ENCODE measurements at places on chromosomes 2 and 18.

DNA sequence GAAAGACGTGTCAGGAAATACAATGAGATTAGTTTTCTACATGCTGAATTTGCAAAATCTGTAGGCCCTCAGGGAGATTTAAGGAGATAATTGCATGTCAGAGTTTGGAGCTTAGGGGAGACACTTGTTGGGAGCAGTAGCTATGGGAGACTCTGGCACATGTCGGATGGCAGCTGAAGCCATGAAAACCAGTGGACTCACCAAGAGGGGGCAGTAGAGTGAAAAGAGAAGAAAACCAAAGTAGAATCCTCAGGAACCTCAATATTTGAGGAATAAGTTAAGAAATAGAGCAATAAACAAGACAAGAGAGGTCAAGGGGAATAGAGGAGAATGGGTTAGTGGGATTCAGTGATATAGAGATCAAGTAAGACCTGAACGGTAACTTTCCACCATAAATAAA, 24.8 kb downstream of the RUFY4 start:
- no peak for DNase-seq

- DNase-seq: no peak
These were observed 7.7 kb upstream of the CDC42EP3 start for GRCh38 chr2:37679072-37679695.

DNA sequence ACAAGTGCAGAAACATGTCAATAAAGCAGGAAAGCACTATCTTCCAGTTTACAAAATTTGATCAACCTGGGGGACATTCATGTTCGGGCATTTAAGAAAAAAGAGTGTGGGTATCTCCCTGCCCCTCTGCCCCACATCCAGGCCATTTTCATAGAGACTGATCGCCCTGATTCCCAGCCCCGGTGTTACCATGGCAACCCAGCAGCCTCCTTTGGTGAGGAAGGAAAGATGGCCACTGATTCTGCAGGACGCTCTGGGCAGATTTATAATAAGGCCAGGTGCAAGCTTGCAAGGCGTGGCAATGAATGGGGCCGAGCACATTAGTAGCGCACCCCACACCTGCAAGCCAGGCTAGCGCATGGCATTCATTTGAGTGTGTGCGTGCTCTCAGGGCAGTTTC, 36.7 kb upstream of the ARL4C start:
- no peak for DNase-seq

DNA sequence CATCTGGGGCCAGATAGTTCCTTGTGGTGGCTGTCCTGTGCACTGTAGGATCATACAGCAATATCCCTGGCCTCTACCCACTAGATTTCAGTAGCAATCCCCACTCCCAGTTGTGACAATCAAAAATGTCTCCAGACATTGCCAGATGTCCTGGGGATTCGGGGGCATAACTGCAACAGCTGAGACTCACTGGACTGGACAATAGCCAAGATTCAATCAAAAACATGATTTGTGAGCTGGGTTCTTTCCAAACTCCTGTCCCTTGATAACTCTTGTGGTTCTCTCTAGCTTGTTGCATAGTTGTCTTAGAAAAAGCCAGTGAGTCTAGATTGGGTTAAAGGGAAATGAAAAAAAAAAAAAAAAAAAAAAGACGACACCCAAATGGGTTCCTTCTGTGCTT, 293.4 kb downstream of the CELF4 start:
- no peak for DNase-seq

GRCh38 chr18:48815179-48815515, 135.6 kb downstream of the SMAD7 start:
- DNase-seq: no peak

GRCh38 chr2:238712011-238712410, 135.9 kb upstream of the TWIST2 start:
- DNase-seq: no peak

- no peak for DNase-seq
These were observed 555.2 kb downstream of the CNTNAP5 start for GRCh38 chr2:124580263-124580662.

- no peak for DNase-seq
These were observed 95.7 kb upstream of the RASGRP3 start for GRCh38 chr2:33380719-33381118.

DNA sequence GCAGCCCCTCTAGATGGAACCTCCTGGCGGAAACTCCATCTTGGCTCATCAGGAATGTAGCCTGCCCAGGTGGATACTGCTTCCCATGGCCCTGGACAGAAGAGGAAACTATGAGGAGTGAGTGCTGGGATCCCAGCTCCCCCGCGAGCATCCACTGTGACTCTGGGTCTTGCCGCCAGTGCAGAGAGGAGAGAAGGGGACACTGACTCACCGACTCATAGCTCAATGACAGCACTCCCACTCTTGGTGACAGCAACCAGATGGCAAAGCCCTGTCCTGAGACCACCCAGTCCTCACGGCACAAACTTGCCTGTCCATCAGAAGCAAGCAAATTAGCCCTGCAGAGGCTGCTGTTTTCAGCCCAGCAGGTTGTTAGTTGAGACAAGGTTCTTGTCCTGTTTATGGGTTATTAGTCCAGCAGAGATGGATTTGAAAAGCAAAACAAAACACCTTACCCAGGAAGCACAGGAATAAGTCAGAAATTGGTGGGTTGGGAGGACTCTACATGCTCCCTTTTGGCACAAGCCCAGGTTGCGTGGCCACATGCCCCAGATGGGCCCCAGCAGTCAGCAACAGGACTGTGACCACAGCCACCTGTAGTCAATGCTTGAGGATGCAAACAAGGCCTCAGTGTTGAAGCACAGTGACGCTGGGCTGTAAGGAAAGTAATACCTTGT, 111.5 kb upstream of the GLI2 start:
- no peak for DNase-seq

- no peak for DNase-seq
These were observed 90.5 kb upstream of the DDX18 start for GRCh38 chr2:117723888-117724434.

GRCh38 chr2:228239207-228239906, 57.9 kb upstream of the SPHKAP start:
- DNase-seq: no peak

DNA sequence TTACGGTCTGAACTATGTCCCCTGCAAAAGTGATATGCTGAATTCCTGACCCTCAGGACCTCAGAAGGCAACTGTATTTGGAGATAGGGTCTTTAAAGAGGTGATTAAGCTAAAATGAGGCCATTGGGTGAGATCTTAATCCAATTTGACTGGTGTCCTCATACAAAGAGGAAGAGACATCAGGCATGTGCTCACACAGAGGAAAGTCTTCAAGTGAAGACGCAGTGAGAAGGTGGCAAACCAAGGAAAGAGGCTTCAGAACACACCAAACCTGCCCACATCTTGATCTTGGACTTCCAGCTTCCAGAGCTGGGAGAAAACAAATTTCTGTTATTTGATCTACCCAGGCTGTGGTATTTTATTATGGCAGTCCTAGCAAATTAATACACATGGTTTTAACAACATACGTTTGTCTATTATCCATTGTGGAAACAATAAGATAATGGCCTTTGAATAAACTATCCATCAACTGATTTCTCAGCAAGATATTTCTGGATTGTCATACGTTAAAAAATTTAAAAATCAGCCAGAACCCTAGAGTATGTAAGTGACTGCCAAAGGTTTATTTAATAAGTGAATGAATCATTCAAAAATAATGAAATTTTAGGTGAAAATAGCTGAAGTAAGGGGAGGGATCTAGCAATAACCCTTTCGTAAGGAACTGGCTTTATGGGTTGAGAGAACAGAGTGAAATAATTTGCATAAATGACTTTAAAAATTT, 6.5 kb downstream of the WIPF1 start:
- no peak for DNase-seq

GRCh38 chr18:7290077-7290476, 59.2 kb downstream of the LRRC30 start:
- DNase-seq: no peak

DNA sequence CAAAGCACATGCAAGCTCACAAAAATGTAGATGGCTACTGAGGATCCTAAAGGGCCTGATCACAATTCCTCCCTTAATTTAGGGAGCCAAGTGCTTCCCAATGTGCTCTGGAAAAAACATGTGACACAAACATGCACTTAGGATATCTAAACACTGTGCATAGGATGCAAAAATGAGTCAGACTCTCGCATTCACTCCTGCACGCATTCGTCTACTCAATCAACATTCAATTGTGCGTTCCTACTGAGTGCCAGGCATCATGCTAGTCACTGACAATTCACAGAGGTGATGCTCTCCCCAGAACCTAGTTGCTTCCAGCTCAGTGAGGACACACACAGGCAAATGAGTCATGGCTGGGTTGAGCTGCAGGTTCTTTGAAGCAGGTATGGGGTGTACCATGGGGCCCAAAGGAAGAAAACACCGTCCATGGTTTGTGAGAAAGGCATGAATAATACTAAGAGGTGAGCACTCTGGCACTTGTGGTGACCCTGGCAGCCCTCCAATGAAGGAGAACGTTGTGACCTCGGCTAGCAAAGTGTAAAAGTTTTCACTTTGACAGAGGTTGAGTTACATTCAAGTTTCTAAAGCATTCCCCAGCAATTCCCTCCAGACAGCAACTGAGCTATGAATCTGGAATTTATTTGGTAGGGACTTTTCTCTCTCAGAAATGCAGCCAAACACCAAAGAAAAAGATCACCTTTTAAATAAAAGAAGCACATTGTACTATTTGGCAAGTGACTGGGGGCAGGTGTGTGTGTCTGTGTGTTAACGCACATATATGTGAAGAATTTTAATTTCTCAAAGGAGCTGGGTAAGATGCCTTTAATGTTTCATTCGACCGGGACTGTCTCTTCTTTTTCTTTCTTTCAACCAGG, 173.3 kb downstream of the ALPK2 start:
- DNase-seq: no peak

GRCh38 chr2:12456293-12457106, 260.2 kb upstream of the TRIB2 start:
- DNase-seq: peak; percentile 6

DNA sequence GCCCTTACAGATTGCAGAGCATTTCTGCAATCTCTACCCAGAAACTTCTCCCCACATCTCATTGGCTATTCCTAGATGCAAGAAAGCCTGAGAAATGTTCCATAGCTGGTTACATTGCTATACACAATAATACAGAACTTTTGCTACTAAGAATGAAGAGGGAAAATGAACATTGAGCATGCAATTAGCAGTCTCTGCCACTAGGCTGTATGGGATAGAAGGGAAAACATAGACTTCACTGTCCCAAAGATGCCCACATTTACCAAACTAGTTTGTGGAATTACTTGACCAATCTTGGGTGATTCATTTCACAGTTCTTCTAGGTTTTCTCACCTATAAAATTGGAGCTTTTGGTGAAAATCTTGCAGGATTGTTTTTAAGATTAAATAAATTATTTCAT, 265.7 kb upstream of the NT5C1B start:
- no peak for DNase-seq

- DNase-seq: no peak
These were observed 1.3 kb downstream of the KHK start for GRCh38 chr2:27087823-27088410.

DNA sequence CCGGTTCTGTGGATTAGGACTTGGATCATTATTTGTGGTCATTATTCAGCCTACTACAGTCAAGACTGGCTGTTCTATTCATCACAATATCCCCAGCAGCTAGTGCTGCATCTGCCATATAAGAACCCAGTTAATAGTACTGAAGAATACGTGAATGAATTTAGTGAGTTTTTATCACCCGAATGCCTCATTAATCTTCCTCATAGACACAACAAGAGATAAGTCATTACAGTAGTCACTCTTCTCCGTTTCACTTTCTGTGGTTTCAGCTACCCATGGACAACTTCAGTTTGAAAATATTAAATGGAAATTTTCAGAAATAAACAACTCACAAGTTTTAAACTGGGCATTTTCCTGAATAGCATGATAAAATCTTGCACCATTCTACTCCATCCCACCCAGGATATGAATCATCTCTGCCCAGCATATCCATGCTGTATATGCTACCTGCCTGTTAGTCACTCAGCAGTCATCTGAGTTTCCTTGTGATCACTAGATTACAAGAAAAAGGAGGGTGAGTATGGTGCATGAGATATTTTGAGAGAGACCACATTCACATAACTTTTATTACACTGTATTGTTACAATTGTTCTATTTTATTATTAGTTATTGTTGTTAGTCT, 363.7 kb upstream of the CHAC2 start:
- DNase-seq: no peak

- peak; percentile 51 for DNase-seq
These were observed 135.9 kb downstream of the TGIF1 start for GRCh38 chr18:3585656-3586509.

DNA sequence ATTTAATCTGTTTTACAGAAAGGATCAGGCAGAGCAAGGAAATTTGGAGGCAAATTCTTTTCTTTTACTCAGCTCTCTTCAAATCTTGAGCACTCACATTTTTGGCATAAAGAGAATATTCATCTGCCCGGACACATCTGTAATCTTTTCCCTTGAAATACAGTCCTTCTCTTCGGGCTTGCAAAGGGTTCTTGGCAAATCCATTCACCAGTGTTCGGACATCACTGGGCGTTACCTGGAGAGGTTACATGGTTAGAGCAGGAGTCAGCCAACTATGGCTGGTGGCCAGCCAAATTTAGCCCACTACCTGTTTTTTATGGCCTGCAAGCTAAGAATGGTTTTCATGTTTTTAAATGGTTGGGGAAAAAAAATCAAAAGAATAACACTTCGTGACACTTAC, 2.1 kb downstream of the PFN4 start:
- DNase-seq: no peak

DNA sequence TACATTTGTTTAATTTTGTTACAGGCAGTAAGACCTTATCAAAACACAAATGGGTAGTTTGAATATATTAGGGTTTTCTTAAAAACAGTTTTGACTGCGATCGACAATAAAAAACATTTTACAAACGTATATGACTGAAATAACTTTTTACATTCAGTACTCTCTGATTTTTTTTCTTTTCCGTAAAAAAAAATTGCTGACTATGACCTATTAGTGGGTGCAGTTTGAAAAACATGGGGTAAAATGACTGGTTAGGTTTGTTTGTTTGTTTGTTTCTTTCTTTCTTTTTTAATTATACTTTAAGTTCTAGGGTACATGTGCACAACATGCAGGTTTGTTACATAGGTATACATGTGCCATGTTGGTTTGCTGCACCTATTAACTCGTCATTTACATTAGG, 36.9 kb downstream of the EPC2 start:
- no peak for DNase-seq

GRCh38 chr2:196376984-196377877, 205.9 kb upstream of the STK17B start:
- no peak for DNase-seq

GRCh38 chr2:127128445-127128904, 21.5 kb upstream of the BIN1 start:
- DNase-seq: no peak

All from T follicular helper cell (primary cell).